Kidney (tissue), 22 donors: ENCODE measurements at places on chromosomes 12 and 14. TPM values are rescaled to one million over a fixed set of nuclear protein-coding genes. Genes with fewer than 3 reads are reported as not detected.

The ANO4 gene
- 2.9 TPM for total RNA-seq

The ZDHHC22 gene
- not detected for total RNA-seq

The TBC1D30 gene
- total RNA-seq = 8.7 TPM

The ANKRD33 gene
- total RNA-seq = not detected

The PKP2 gene
- total RNA-seq = 7.6 TPM

The RFX4 gene
- not detected for total RNA-seq

The TAS2R31 gene
- total RNA-seq = 5.9 TPM

The LRTM2 gene
- total RNA-seq = not detected

The CCDC184 gene
- 2.0 TPM for total RNA-seq

The SYT1 gene
- 1.2 TPM for total RNA-seq

The PPP1R13B gene
- 69.4 TPM for total RNA-seq

The IAPP gene
- not detected for total RNA-seq

The MYL2 gene
- total RNA-seq = not detected

The FAM186B gene
- total RNA-seq = 0.85 TPM

The NKX2-1 gene
- not detected for total RNA-seq

The RFLNA gene
- 0.76 TPM for total RNA-seq

The CMA1 gene
- 2.1 TPM for total RNA-seq

The GPRC5D gene
- 0.25 TPM for total RNA-seq

The B4GALNT1 gene
- total RNA-seq = 2.0 TPM

The SPIC gene
- total RNA-seq = 0.44 TPM

The FBXW8 gene
- 20.3 TPM for total RNA-seq

The PLCZ1 gene
- not detected for total RNA-seq

The AICDA gene
- total RNA-seq = not detected

The GRIN2B gene
- 0.63 TPM for total RNA-seq

The NCOR2 gene
- 205 TPM for total RNA-seq

The NID2 gene
- 37.7 TPM for total RNA-seq

The ACACB gene
- 56.8 TPM for total RNA-seq

The MYF5 gene
- total RNA-seq = not detected

The CCDC59 gene
- 29.2 TPM for total RNA-seq

The KLRK1 gene
- 5.2 TPM for total RNA-seq

The BMP4 gene
- total RNA-seq = 11.2 TPM
